Amygdala (tissue), 56 donors: ENCODE measurements at places on chromosomes 1 and 21.

DNA sequence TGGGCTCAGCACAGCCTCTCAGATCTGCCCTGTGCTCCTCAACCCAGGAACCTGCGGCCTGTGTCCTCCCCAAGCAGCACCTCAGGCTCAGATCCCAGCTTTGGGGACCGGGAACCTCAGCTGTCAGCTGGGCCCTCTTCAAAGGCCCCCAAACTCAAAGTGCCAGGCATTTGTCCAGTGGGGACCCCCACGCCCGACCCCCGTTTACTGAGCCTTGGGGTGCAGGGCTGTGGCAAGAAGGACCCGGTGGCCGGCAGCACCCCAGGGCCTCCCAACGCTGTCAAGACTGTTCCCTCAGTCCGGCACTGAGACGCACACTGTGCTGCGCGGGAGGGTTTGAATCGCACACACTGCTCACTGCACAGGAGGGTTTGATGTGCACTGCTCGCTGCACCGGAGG lies 35.0 kb downstream of the MORN1 start:
- no peak for DNase-seq

- no peak for DNase-seq
These were observed 3.6 kb downstream of the GUK1 start for GRCh38 chr1:228143480-228144192.

- no peak for DNase-seq
These were observed 322.7 kb downstream of the ZNF326 start for GRCh38 chr1:90317628-90318027.

DNA sequence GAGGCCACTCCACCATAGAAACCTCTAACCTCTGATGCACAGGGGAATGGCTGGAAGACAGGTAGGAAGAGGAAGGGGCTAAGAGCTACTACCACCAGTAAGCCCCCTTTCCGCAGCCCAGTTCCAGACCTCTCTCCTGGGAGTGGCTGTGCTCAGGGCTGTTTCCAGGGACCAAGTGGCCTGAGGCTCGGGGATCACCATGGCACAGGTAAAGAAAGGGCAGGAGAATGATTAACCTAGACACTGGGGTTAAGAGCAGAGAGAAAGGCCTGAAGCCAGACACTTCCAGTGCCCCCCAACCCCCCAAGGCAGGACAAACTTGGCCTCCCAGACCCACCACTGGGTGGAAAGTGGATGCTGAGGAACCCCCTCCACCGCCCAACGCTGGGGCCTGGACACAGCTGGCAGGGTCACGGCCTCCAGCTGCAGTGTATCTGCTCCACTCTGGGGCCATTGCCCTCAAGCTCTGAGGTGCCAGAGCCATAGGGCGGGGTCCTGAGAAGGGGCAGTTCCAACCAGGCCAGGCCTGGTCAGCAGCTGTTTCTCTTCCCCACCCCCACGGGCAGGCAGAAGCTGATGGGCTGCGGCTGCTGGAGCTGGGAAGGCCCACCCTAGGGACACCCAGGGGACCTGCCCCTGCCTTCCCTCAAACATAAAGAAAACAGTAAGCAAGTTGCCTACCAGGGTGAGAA lies 2.6 kb downstream of the TAGLN2 start:
- DNase-seq = no peak

- no peak for DNase-seq
These were observed 428.7 kb upstream of the LRRC7 start for GRCh38 chr1:69139007-69139406.

- DNase-seq = peak; percentile 70
These were observed 9.8 kb downstream of the EDN2 start for GRCh38 chr1:41474490-41475271.

GRCh38 chr1:20587661-20588053 lies 1.2 kb upstream of the CDA start:
- DNase-seq = no peak

DNA sequence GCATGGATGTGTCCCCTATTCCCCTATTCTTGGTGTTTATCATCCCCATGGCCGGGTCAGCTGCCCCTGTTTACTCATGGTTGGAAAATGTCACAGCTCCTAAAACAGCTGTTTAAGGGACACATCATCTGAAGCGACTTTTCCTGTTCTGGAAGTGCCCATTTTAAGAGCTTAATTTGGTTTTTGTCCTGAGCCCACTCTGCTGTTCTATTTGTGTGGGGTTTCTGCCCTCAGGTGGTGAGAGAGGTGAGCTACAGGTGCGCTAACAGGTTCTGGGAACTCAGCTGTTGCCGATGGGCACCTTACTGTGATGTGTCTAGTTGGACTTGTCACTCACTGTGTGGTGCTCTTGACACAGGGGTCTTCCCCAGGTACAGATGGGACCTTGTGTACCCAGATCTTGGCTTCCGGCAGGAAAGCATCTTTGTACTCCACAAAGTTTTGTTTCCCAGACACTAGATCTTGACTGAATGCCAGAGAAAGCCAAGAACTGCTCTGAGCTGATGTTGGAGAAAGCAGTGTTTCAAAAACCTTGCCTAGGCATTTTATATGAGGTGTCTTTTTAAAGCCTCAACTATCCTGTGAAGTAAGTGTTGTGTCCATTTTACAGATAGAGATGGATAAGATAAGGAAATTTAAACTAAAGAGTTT lies 59.0 kb upstream of the CD1D start:
- DNase-seq = no peak

DNA sequence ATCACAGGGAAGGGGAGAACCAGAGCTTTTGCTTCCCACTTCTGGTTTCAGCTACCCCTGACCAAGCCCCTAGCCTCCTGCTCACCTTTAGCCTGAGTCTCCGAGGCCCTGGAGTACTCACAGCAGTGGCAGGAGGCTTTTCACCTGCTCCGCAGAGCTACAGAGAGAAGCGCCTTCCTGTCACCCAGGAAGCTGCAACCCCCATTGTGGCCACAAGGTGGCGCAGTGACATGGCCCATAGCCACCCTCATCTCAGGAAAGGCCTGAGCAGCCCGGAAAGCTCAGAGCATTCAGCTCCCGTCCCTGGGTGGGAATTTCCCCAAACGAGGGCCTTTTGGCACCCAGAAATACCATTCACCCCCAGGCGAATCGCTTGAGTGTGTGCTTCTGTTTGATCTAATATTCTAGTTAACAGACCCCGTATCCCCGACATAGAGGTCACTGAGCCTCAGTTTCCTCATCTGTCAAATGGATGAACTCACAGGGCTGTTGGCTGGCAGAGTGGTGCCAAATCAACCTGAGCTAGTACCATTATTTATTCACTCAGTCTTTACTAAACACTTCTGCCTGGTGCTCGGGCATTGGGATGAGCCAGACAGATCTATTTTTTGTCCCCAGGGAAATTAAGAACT lies 25.3 kb downstream of the A3GALT2 start:
- peak; percentile 72 for DNase-seq

- no peak for DNase-seq
These were observed 944 bp downstream of the AADACL4 start for GRCh38 chr1:12644829-12645228.

- DNase-seq = no peak
These were observed 35.8 kb downstream of the SPEN start for GRCh38 chr1:15883326-15883725.

DNA sequence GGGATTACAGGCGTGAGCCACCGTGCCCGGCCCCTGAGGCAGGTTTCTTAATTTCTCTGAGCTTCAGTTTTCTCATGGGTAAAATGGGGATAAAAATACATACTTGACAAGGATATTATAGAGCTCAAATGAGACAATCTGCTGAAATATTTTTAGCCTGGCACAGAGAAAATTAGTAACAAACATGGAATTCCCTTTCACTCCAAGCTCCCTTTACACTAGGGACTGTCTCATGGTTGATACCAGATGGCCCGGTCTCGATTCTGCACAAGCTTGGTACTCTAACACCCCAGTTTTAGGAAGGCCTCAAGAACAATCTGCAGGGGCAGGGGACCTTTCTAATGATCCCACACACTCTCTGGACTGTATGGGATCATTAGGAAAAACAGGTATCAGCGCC lies 671.7 kb downstream of the SMYD3 start:
- no peak for DNase-seq

DNA sequence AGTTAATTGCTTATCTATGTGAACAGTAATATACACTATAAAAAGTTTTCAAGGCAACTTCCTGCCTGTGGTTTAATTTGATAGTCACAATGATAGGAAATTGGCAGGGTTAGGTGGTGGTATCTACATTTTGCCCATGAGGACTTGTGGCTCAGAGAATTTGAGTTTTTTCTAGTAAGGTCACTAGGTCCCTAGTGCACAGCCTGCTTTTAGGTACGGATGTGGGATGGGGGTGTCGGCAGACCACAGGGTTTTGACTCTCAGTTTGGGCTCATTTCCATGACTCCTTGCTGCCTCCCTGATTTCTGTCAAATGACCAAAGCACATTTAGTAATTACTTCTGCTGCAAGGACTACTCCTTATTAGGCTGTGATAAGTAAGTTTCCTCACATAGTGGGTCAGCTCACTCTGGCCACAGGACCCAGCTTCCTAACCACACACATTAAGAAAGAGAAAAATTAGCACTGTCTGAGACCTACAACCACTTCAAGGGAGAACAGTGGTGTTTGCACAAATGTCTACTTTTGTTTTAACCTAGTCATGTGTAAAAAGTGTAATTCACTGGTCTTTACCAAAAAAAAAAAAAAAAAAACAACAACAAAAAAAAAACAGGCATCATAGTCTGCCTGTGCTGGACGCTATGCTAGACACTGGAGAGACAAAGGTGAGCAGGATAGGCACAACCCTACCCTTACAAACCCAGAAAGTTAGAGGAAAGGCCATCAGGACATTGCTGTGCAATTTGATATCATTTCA lies 43.7 kb downstream of the MRPL39 start:
- no peak for DNase-seq
